ENCODE measurements at places on chromosomes 3 and 15.

GRCh38 chr3:139674571-139675260 is 3.1 kb downstream of the NMNAT3 start:
- DNase-seq = no peak

- no peak for DNase-seq
Measured at GRCh38 chr3:190607021-190607420, 93.1 kb downstream of the IL1RAP start.

DNA sequence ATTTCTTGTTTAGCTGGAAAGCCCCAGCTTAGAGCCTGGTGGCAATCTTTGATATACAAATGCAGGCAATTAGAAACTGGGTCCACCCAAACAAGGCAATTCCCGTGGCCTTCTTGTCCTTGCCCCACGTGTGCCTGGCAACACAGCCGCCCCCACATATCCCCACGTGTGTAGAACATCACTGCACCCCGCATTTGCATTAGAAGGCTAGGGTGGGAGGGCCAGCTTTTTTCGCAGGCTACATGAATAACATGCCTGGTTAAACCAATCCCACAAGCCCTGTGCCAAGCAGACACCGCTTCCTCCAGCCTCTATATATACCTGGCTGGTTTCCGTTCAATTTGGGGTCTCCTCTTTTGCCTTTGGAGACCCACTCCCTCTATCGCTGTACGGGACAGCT is 250.2 kb downstream of the ZNF385D start:
- no peak for DNase-seq

DNA sequence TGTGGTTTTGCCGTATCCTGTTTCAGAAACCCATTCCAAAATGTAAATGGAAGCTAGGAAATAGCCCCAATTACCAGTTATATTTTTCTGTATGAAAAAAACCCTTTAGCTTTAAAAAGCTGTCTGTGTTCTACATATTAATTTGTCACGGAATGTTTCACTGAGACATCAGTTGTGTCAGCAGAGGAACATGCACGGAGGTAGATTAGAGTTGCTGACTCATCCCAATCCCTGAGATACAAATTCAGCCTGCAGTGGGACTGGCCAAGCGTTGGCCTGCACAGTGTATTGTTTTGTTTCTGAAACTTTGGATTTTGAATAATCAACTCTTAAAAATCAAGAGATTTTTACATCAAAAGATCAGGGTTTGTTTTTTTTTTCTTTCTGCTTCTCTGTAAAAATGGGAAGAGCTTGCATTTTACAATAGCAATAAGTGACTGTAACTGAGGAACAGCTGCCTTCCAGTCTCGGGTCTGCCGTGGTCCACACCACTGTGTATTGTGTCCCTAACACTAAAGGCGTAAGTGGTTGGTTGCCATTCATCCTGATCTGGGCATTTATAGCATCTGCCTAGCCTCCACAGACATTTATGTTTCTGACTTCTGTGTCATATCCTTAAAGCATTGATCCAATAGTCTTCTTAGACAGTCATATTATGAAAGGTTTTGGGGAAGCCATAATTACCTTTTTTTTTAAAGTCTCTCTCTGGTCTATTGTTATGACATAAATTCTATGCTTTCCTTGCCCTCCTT is 218.1 kb downstream of the ADAMTSL3 start:
- no peak for DNase-seq

DNA sequence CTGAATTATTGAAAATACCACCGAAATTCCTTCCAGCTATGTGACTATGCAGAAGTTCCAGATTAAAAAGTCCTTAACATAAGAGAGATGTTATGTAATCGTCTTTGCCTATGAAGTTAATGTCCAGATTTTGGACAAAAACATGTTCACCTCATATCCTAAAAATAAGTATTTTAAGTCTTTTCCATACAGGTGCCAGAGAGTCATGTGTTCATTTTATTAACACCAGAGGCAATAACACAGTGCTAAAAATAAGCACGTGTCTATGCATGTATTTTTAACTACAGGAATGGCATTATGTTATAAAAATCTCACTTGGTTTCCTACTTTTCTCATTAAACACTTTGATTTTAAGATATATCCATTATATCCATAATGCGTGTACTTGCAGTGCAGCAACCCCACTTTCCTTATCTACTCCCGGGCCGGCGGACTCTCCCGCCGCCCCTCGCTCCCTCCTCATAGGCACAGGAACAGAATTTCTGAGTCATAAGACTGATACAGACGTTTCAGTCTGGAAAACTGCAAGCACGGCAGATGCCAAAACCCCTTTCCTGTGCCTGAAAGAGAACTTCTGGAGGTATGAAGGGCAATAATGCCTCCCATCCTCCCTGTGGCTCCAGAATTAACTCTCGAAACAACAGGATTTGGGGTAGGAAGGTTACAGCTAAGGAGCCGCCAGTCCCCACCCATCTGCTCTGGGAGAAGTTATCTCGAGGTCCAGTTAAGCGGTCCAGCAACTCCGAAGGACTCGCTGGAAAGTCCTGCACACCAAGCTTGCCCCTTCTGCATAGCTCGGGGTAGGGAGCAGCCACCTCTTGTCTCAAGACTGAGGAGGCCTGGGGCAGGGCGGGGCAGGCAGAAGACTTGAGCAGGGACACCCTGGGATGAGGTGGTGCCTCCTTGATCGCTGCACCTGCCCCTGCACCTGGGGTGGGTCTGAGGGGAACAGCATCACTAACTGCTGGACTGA is 22.3 kb upstream of the PSTPIP1 start:
- peak; percentile 25 for DNase-seq
